ENCODE measurements at places on chromosomes 5 and 9. TPM values are rescaled to one million over a fixed set of nuclear protein-coding genes. Genes with fewer than 3 reads are reported as not detected.

SPINK4 gene
- not detected for total RNA-seq

PTPN3 gene
- total RNA-seq = 2.8 TPM

FAM221B gene
- total RNA-seq = not detected

- DNase-seq = no peak
These were observed 18.4 kb downstream of the FNBP1 start for GRCh38 chr9:130024597-130024994.

DNA sequence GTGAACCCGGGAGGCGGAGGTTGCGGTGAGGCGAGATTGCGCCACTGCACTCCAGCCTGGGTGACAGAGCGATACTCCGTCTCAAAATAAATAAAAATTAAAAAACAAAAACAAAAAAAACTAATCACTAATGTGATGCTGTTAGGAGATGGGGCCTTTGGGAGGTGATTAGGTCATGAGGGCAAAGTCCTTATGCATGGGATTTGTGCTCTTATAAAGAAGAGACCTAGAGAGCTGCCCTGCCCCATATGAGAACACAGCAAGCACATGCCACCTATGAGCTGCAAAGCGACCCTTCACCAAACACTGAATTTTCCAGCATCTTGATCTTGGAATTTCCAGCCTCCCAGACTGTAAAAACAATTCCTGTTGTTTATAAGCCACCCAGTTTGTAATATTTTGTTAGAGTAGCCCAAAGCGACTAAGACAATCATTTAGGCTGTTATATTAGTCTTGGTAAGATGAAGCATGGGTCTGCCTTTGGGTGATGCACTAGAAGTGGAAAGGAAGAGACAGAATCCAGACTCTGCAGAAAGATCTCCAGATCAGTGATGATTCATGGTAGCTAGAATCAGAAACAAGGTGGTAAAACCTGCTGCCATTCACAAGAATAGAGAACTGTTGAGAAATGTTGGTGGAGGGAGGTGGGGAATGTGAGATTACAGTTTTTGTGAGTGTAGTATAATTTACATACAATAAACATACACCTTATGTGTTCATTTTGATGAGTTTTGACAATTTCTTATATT is 26.2 kb downstream of the GPR21 start:
- DNase-seq = no peak

DNA sequence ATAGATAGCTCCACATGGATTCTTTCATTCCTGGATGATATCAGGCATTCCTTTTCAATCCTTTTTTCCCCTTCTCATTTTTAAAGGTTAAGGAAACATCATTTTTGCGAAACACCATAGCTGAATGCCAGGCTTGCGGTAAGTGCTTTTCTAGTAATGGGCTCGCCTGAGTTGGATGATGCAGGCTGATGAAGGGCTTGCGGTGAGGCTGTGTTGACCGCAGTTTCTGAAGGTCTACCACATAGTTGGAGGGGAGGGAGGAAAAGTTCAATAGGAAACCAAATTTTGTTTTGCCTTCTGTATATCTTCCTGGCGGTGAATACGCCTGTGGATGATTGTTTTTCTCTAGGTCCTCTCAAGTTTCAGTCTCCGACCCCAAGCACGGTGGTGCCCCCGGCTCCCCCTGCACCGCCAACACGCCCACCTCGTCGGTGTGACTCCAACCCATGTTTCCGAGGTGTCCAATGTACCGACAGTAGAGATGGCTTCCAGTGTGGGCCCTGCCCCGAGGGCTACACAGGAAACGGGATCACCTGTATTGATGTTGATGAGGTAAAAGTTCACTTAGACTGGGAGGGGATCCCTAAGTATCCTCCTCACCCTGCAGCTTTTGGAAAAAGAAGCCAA is 24.3 kb downstream of the THBS4 start:
- DNase-seq = no peak

GRCh38 chr5:156522651-156523529 is 195.9 kb downstream of the SGCD start:
- DNase-seq = no peak

DNA sequence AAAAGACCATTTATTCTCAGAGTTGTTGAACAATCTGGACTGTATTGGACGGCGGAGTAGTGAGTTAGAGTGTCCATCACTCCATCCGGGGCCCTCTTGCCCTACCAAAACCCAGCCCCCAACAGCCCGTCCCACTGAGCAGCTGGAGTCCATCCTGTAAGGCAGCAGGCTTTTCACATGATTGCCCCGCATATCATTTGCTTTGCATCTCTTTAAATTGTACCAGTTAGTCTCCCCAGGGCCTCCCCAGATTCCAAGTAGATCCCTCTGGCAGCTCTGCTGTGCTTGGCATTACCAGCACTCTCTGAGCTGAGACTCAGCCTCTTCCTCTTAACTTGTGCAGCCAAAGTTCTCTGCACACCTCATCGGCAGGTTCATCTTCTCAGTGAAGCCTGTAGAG is 48.6 kb upstream of the ADCY2 start:
- peak; percentile 54 for DNase-seq

DNA sequence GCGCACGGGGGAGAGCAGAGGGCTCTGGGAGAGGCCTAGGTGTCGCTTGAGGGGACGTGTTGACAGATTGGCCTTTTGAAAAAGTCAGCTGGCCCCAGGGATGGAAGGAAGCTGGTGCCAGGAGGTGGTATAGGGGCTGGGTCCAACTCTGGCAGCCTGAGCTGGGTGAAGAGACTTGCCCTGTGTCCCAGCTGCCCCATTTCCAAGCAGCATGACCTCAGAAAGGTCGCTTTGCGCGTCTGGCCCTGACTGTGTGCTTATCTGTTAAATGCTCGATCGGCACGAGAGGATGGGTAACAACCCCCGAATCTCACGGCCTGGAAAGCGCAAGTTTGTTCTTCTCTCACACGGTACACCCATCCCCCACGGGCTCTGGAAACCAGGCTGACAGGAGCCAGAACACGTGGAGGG is 31.2 kb upstream of the LAMC3 start:
- DNase-seq = no peak

DNA sequence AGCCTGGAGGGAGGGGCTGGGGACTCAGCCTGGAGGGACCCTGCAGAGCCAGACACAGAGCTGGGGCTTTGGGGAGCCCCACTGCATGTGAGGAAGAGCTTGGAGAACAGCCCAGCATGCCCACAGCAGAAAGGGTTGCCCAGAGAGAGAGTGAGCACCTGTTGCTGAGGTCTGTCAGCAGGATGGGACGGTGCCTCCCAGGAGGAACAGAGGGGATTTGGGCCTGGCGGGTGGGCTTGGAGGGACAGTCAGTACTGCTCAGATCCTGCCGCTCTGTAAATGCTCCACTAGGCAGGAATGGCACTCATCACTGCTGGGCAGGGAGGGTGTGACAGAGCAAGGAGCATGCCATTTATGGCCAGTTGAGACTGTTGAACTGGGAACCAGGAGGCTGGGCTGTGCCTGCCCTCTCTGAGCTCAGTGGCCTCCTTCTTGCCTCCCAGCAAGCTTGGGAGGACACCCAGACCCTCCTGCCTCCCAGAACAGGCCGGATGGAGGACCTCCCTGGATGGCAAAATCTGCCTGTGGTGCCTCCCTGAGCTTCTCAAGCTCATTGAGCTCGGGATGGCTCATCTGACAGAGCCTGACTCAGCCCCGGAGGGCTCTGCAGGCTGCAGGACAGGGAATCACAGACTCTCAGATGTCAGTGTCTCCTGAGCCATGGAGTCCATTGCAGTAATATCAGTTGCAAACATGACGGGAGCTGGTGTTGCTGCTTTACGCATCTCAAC is 786 bp upstream of the HRCT1 start:
- no peak for DNase-seq

DNA sequence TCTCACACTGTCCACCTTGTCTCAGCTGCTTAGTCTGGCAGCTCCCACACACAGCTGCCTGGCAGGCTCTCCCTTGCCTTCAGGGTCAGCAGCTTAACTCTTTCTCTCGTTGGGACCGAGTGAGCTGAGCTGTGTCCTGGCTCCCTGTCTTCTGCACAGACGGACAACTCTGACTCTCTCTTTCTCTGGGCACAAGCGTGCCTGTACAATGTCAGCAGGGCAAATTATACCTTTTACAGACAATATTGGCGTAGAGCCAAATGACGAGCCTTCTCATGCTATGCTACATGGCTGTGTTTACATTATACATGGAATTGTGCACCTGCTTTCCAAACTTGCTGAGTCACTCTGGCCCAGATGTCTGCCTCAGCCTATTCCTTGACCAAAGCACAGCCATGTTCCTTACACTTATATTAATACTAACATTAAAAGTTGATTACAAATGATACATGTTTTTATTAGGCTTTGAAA is 188.6 kb downstream of the CYLC2 start:
- DNase-seq = peak; percentile 1
